Activated T-cell treated with anti-CD3 and anti-CD28 coated beads, Interleukin-2, amount 50 U/mL, for 4 hours (primary cell): ENCODE measurements at places on chromosomes 12 and 14. TPM values are rescaled to one million over a fixed set of nuclear protein-coding genes. Genes with fewer than 3 reads are reported as not detected.

DNA sequence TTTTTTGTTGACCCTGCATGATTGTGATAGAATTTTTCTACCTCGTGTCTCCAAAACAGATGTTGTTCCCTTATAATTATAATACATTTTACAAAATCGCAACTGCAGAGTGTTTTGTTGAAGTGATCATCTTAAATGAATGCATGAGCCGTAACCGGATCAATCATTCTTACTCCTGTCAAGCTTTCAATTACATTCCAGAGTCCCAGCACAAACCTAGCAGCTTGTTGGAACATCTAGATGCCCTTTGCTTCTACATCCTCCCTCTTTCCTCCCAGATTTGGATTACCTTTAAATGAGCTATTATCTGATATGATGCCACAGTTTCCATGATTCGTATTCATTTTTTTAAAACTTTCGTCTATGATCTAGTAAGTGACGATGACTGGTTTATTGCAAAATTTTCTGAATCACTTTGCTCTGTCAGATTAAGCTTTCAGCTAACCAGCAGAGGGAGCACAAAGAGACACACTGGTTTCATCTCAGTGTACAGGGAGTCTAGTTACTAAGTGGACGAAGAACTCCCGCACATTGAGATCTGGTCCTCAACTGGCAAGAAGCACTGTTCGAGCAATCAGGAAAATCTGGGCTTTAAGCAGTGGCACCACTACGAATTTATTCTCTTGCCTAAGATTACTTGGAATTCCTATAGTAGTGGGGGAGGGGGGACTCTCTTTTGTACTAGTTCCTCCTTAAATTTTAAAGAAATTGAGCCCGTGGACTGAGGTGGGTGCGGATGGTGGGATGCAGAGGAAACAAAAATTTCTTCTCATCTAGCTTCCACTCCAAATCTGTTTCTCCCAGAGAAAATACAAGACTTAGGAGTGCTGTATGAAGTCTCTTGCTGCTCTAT is 40.9 kb downstream of the TSHR start:
- no peak for DNase-seq

GRCh38 chr12:27064397-27065342 is 17.7 kb downstream of the C12orf71 start:
- no peak for DNase-seq

DNA sequence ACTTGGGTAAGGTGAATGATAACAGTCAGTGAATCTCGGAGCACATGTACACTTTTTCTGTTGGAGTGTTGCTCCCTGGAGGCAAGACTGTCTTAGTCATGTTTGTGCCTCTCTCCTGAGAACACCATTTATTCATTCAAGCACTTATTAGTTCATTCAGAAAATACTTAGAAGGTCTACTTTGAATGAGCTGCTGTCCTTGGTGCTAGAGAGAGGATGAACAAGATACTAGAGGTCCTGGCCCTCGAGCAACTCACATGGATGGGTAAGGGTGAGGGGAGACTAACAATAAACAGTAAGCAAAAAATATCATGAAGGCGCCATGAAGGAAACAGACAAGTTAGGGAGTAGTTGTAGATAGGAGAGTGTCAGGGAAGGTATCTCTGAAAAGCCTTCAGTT is 17.1 kb upstream of the SAMD4A start:
- no peak for DNase-seq

- DNase-seq, result no peak
These were observed 13.8 kb upstream of the TMTC2 start for GRCh38 chr12:82672811-82673495.

Gene ENDOU
- total RNA-seq, result not detected

Gene CS
- 354 TPM for total RNA-seq

Gene CMA1
- total RNA-seq, result 1.2 TPM
